Activated effector memory CD4-positive, alpha-beta T cell treated with anti-CD3 and anti-CD28 coated beads, Interleukin-2, amount 50 U/mL, for 16 hours (primary cell): ENCODE measurements at places on chromosomes 16 and 17.

- DNase-seq, result no peak
Measured at GRCh38 chr16:30527635-30528178, 1.3 kb upstream of the ZNF768 start.

DNA sequence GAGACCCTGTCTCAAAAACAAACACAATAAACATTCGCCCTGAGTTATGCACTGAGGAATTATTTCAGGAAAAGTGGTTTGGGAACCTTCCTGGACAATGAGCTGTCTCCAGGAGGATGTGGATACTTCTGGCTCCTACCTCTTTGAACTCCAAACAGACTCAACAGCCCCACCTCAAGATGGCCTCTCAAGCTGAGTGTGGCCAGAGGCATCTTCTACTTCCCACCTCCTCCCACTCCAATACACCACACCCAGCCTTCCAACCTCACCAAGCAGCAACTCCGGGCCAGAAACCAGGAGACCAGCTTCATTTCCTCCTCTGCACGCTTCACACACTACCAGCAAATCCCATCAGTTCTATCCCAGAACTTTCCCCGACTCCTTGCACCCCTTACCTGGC, 11.6 kb downstream of the HBQ1 start:
- DNase-seq, result no peak

DNA sequence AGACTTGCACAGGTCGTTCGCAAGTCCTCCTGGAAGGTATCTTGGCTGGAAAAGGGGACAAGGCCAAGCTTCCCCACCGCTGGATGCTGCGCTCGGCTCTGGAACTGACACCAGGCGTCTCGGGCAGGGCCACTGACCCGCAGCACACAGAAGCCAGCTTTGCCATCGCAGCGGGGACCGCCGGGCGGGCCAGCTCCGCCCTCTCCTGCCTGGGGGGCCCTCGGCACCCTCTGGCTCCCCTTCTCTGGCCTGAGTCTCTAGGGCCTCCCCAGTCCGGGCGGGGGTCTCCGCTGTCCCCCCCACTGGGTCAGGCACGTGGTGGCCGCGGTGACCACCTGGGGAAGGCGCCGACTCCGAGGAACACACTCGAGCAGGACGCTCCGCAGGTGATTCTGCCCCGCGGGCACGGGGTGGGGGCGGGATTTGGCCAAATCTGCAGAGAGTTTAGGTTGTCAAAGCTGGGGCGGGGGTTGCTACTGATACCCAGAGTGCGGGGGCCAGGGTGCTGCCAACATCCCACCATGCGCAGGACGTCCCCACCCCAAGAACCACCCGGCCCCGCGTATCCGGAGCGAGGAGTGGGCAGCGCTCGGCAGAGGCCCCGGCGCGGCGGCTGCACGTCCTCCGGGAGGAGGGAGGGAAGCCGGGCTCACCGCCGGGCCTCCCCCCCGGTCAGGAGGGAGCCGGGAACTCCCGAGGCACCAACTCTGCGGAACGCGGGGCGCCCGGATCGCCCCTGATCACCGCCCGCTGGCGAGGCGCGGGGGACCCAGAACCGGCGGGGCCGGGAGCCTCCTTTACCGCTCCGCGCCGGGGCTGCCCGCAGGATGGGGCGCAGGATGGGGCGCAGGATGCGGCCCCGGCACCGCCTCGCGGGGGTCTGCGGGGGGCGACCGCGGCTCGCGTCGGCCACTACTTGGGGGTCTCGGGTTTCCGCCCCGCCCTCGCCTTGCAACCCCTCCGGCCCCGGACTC, 744 bp upstream of the METRNL start:
- peak; percentile 69 for DNase-seq

DNA sequence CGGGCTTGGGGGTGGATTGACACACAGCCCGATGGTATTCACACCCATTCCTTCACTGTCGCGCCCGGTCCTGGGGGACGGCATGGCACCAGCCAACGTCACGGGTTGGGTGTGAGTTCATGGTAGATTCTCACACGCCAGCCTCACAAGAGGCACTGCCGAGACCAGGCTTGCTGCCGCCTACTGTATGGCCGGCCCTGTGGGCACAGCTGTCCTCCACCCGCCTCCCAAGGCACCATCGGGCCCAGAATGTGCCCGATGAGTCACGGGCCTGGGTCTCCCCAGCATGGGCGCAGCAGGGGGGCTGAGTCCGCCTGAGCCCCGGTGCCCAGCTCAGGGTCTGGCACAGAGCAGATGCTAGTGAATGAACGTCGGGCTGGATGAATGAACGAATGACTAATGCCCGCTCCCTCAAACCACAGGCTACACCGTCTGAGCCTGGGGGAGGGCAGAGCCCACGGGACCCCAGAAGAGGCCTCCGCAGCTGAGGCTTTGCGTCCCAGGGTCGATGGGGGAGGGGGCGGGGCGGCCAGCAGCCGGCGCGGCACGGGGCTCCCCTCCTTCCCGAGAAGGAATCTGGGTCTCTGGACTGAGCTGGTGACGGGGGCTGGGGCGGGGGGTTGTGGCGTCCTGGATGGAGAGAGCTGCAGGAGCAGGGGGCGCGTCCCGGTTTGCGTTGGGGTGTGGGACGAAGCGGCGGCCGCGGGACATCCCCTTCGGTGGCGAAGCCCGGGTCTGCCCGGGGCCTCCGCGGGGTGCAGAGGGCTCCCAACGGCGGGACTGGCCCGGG, 829 bp downstream of the PITPNM3 start:
- DNase-seq, result no peak

DNA sequence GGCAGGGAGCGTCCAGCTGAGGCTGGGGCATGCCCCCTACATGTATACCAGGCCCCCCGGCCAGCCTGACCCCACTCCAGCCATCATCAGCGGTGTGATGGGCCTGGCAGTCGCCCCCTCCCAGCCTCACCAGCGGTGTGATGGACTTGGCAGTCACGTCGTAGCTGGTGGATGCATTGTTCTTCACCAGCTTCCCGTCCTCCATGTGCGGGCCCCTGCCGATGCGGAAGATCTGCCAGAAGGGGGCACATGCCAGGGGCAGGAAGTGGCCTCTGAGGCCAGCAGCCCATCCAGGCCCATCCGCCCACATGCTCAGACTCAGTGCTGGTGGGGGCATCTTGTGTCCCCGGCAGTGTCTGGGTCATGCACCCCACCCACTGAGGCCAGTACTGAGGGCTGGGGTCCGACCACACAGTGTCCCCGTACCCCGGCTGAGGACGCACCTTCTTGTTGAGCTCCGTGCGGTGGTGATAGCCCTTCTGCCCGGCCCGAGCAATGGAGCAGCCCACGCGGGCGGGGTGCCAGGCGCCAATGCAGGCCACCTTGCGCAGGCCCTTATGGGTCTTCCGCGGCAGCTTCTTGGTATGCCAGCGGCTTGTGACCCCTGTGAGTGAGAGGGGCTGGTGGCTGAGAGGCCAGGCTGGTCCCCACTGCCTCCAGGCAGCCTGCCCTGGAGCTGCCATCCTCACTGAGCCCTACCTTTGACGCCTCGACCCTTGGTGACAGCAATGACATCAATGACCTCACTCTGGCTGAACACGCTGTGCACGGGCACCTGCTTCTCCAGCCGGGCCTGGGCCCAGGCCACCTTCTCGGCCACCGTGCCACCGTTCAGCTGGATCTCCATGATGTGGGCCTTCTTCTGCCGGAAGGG, 3.7 kb upstream of the MSRB1 start:
- no peak for DNase-seq

DNA sequence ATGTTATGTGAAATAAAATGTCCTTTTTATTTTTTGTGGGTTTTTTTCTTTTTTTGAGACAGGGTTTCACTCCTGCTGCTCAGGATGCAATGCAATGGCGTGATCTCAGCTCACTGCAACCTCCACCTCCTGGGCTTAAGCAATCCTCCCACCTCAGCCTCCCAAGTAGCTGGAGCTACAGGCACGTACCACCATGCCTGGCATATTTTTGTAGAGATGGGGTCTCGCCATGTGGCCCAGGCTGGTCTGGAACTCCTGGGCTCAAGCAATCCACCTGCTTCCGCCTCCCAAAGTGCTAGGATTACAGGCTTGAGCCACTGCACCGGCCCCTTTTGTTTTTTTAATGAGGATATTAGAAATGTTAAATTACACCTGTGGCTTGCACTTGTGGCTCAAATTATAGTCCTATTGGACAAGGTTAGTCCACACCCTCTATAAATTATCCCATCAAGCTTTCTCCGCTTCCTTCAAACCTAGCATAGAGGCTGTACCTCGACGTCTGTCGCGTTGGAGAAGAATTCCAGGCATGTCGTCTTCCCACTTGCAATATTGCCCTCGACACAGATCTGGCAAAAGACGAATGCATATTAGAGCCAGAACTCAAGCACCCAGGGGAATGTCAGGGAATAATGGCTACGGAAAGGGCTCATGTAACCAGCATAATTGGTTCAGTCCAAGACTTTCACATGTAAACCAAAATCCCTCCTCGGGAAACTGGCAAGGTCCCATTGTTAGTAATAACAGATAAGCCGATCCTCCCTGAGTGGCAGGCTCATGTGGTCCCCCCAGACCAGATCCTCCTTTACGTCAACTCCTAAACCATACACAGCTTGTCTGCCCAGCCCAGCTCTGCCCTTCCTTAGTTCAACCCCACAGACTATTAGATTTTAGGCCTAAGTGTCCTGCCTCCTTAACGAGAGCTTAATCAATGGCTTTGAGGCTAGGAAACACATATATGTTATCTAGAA, 8.2 kb downstream of the TK2 start:
- DNase-seq, result peak; percentile 19

DNA sequence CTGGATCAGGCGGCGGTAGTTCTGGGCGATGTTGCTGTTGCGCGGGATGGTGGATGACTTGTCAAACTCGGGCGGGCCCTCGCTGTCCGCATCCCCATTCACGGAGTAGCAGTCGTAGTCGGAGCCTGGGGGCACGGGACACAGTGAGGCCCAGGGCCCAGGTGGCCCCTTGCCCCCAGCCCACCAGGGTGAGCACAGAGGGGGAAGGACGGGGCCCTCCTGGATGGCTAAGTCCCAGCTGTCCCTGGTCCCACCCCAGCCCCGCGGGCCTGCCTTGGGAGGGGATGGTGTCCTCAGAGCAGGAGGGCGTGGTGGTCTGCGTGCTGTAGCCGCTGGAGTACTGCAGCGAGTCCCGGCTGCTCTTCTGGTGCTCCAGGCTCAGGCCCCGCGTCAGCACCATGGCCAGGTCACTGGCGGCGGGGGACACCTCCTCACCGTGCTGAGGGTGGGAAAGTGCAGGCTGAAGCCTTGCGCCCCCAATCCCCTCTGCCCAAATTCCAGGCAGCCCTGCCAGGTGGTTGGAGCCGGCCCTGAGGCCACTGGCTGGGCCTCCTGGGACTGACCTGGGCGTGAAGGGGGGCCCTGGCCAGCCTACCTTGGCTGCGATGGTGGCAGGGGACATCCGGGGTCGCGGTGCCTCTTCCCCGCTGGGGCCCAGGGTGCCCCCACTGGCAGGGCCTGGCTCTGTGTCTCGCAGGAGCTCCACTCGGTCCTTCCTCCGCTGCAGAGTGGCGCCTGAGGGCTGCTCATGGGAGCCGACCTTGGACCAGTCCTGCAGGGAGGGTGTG, 18.2 kb downstream of the IL34 start:
- no peak for DNase-seq

GRCh38 chr16:61968242-61969076, 67.8 kb downstream of the CDH8 start:
- DNase-seq, result no peak

- DNase-seq, result no peak
Measured at GRCh38 chr16:50213939-50214519, 52.3 kb upstream of the ADCY7 start.

- DNase-seq, result peak; percentile 59
Measured at GRCh38 chr17:80328634-80329380, 68.2 kb downstream of the RNF213 start.

- DNase-seq, result no peak
Measured at GRCh38 chr17:32588982-32589381, 102.2 kb downstream of the CDK5R1 start.

- DNase-seq, result no peak
Measured at GRCh38 chr17:61532826-61533225, 58.2 kb downstream of the NACA2 start.

- no peak for DNase-seq
Measured at GRCh38 chr17:51045621-51046020, 75.0 kb downstream of the SPAG9 start.

- DNase-seq, result no peak
Measured at GRCh38 chr16:1787322-1788094, 4.7 kb downstream of the NUBP2 start.

DNA sequence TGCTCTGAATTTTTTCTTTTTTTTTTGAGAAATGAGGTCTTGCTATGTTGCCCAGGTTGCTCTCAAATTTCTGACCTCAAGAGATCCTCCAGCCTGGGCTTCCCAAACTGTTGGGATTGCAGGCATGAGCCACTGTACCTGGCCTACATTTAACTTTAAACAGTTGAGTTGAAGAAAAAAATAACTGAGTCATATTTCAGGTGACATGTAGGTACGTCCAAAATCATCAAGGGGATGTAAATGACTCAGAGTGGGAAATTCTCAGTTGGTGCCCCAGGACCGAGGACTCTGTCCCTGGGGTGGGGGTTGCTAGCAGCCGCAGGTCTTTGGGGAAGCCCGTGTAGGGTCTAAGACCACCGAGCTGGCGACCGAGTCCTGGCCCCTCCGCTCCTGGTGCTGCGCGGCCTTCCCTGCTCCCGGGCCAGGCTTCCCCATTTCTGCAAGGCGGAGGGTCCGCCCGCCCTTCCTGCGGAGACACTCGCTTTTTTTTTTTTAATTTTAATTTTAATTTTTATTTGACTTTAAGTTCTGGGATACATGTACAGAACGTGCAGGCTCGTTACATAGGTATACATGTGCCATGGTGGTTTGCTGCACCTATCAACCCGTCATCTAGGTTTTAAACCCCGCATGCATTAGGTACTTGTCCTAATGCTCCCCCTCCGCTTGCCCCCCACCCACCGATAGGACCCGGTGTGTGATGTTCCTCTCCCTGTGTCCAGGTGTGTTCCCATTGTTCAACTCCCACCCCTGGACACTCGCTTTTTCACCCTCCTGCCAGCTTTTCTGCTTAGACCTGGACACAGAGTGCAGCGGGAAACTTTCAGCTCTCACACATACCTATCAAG, 12.7 kb upstream of the N4BP1 start:
- no peak for DNase-seq

DNA sequence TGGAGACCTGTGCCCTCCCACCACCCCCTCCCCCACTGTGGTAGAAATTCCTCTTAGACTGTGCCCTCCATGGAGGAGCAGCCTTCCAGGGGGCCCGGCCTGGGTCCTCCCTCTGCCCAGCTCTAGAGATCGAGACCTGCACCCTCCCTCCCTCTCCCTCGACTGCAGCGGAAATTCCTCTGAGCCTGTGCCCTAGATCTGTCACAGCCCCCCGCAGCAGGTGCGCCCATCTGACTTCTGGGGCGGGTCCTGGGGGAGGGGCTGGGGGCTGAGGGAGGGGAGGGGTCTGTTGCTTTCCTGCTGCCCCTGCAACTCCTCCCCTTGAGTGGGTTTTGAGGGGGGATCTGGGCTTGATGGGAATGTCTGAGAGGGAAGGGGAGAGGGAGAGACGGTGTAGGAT, 177.8 kb upstream of the GSE1 start:
- no peak for DNase-seq

DNA sequence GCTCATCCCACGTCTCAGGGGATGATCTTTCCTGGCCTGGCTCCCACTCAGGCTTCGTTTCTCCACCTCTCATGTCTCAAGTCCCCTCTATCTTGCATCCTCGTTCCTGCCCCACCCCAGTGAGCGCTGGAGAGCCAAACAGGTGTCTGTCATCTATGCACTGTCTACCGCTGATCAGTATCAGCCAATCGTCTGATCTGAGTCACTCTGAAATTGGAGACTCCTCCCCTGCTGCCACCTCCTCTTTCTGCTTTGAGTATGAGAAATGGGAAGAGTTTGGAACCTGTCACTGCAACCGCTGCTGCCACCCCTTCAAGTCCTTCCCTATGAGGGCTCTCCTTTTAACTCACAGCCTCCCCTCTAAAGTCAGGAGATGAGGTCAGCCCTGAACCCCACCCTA, 28.0 kb downstream of the FZD2 start:
- DNase-seq, result no peak
